A549 treated with RU486 at 1 μM for 4 hours (cell line): ENCODE measurements at places on chromosomes 1 and 21. TPM values are rescaled to one million over a fixed set of nuclear protein-coding genes. Genes with fewer than 3 reads are reported as not detected.

AADACL3 gene
- total RNA-seq = not detected in 5 replicates

IVL gene
- 0.08 TPM in 1 of 5 replicates, not detected in the others for total RNA-seq

FCAMR gene
- total RNA-seq = not detected in 5 replicates

VANGL2 gene
- 0.61 to 1.1 TPM (median 1.0 TPM) in 5 replicates for total RNA-seq

LCE1B gene
- total RNA-seq = not detected in 5 replicates

C1orf53 gene
- total RNA-seq = 5.6 to 8.3 TPM (median 7.4 TPM) in 5 replicates

FCRL5 gene
- total RNA-seq = not detected in 5 replicates

C1orf226 gene
- total RNA-seq = 0.77 to 1.2 TPM (median 0.96 TPM) in 5 replicates

SPRR1B gene
- total RNA-seq = not detected in 5 replicates

OR2L8 gene
- not detected in 5 replicates for total RNA-seq

KRTAP7-1 gene
- not detected in 5 replicates for total RNA-seq

LRRC38 gene
- not detected in 5 replicates for total RNA-seq

ZMYM1 gene
- total RNA-seq = 2.6 to 8.3 TPM (median 5.8 TPM) in 5 replicates

RNF19B gene
- total RNA-seq = 18.9 to 24.1 TPM (median 23.2 TPM) in 5 replicates

KCNJ15 gene
- total RNA-seq = 0.05 to 0.22 TPM (median 0.08 TPM) in 5 replicates

ARHGAP30 gene
- 0.07 to 0.14 TPM (median 0.11 TPM) in 5 replicates for total RNA-seq

PRR9 gene
- total RNA-seq = not detected in 5 replicates

KPRP gene
- not detected in 5 replicates for total RNA-seq

BSND gene
- total RNA-seq = not detected in 5 replicates

SMIM1 gene
- 1.1 to 2.1 TPM (median 1.4 TPM) in 4 of 5 replicates, not detected in the other for total RNA-seq

TSPEAR gene
- not detected in 5 replicates for total RNA-seq

PAPPA2 gene
- 0.01 TPM in 1 of 5 replicates, not detected in the others for total RNA-seq

NAV1 gene
- total RNA-seq = 6.3 to 13.7 TPM (median 10.3 TPM) in 5 replicates

DNAJC28 gene
- total RNA-seq = 0.25 to 0.57 TPM (median 0.30 TPM) in 4 of 5 replicates, not detected in the other

KCNJ10 gene
- not detected in 5 replicates for total RNA-seq

AMY2A gene
- not detected in 5 replicates for total RNA-seq

S100A3 gene
- total RNA-seq = 85.7 to 107 TPM (median 98.6 TPM) in 5 replicates

ZNF593OS gene
- total RNA-seq = 0.36 TPM in 1 of 5 replicates, not detected in the others

SYCP1 gene
- not detected in 5 replicates for total RNA-seq

DYNLT5 gene
- not detected in 5 replicates for total RNA-seq

DRAXIN gene
- total RNA-seq = 0.07 to 0.10 TPM (median 0.08 TPM) in 5 replicates

CFAP141 gene
- 0.61 TPM in 1 of 5 replicates, not detected in the others for total RNA-seq

CNIH3 gene
- 0.57 to 0.98 TPM (median 0.74 TPM) in 5 replicates for total RNA-seq

ADAMTS5 gene
- not detected in 5 replicates for total RNA-seq

CRNN gene
- total RNA-seq = not detected in 5 replicates
